ENCODE measurements at places on chromosomes 4 and X.

DNA sequence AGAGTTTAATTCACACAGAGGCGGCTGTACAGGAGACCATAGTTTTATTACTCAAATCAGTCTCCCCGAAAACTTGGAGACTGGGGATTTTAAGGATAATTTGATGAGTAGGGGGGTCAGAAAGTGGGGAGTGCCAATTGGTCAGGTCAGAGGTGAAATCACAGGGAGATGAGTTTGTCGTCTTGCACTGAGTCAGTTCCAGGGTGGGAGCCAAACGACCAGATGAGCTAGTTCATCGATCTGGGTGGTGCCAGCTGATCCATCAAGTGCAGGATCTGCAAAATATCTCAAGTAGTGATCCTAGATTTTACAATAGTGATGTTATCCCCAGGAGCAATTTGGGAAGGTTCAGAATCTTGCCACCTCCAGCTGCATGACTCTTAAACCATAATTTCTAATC lies 4.0 kb downstream of the ETFDH start:
- no peak for DNase-seq

DNA sequence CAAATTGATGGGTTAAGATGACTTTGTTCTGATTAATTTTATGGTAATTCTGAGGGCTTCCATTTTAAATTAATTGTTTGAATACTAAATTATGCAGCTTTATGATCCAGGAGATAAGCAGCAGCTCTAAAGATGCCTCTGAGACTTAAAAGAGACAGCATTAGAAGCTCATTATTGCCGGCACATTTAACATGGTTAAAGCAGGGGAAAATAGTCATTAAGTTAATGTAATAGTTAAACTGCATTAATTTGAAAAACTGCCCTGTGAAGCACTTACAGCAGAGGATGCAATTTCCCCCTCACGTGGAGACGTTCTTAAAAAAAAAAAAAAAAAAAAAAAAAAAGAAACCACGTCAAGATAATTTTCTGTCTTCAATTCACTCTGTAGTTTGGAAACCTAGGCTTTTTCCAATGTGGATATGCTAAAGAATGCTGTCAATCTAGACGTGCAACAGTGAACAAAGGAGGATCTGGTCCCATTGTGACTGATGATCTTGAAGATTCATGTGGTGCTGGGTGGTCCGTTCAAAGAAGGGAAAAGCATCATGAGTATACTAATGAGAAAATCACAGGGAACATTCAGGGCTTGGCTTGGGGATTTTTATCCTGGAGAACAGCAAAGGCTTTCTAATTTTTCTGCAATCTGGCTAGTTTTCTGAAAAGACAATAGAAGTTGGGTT lies 440.6 kb upstream of the HS3ST1 start:
- no peak for DNase-seq

DNA sequence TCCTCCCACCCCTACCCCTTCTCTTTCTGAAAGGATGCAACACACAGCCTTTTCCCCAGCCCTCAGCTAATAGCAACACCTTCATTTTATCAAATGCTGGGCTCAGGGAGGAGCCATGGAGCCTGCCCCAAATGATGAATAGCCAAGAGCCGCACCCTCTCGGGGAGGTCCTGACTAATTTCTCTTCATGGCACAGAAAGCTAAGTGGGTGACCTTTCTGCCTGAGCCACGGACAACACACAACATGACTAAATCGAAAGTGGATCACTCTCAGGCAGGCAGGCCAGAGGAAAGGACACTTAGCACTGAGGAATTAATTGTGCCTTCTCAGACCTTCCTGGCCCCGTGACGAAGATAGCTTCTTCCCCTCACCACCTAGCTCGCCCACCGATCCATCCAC lies 165.1 kb upstream of the RAI2 start:
- DNase-seq = no peak

- DNase-seq = no peak
Observed at GRCh38 chr4:73222466-73223257, 35.9 kb downstream of the ANKRD17 start.

DNA sequence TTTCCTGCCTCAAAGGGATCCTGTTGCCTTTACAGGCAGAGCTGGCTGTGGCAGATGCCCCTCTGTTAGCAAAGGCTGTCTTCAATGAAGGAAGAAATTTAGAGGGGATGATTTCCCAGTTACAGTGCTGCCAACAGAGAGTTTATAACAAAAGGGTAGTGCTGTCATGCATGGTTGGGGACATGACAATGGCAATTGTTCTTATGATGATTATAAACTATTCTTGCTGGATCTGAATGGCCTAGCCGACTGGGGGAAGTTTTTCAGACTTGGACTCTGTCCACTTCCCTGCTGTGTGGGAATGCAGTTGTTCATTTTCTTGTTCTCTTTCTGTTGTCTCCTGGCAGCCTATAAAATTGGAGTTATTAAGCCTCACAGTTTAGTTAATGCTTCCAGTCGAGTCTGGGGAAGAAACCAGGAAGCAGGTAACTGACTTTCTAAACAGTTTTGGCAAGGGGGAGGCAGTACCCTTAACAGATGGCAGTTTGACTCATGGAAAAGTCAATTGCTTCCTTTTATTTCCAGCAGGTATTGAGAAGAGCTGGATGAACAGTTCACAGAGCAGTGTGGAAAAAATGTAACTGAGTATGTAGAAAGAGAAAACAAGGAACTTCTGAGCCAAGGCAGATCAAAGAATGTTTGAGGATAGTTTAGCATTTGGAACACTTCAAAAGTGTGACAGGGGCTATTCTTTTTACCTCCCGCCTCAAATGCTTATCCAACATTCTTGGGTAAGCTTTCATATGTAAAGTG lies 582.6 kb downstream of the RAPGEF2 start:
- DNase-seq = no peak

GRCh38 chr4:137956256-137956655 lies 285.9 kb downstream of the SLC7A11 start:
- DNase-seq = no peak

DNA sequence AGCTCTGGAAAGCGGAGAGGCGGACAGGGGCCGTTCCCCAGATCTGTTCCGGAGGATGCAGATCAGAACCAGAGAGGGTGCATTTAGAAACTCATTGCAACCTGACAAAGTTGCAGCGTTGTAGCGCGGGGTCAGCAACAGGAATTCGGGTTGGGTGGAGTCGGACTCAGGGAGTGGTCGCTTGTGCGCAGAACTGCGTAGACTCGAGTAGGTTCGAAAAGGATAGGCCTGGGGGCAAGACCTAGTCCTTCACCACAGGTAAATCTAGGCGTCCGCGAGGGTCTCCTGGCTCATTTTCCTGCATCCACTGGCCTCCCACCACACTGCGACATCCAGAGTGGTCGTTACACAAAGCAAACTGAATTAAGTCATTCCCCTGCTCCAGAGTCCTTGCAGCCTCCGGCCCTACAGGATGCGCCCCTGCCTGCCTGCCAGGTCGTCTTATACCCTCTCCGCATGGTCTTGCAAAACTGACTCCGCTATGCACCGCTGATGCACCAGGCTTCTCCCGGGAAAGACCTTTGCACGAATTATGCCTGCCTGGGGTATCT lies 4.7 kb upstream of the ZNF518B start:
- DNase-seq = no peak

GRCh38 chr4:56272927-56273326 lies 114.4 kb downstream of the AASDH start:
- no peak for DNase-seq

DNA sequence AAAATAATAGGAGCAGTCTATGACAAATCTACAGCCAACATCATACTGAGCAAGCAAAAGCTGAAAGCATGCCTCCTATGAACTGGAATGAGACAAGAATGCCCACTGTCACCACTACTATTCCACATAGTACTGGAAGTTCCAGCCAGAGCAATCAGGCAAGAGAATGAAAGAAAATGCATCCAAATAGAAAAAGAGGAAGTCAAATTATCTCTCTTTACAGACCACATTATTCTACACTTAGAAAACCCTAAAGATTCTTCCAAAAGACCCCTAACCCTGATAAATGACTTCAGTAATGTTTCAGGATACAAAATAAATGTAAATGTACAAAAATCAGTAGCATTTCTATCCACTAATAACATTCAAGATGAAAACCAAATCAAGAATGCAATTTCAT lies 249.0 kb downstream of the STK32B start:
- no peak for DNase-seq

- DNase-seq = no peak
Observed at GRCh38 chr4:150130933-150131332, 52.7 kb downstream of the DCLK2 start.

- DNase-seq = no peak
Observed at GRCh38 chrX:93420090-93420489, 253.3 kb downstream of the NAP1L3 start.

- no peak for DNase-seq
Observed at GRCh38 chr4:14083150-14083549, 455.6 kb upstream of the BOD1L1 start.

All from spleen (tissue), 13 donors.